ENCODE measurements at places on chromosomes 3 and 15.
A peak's percentile ranks its signal among the peaks of the same experiment; 100 is the strongest.

DNA sequence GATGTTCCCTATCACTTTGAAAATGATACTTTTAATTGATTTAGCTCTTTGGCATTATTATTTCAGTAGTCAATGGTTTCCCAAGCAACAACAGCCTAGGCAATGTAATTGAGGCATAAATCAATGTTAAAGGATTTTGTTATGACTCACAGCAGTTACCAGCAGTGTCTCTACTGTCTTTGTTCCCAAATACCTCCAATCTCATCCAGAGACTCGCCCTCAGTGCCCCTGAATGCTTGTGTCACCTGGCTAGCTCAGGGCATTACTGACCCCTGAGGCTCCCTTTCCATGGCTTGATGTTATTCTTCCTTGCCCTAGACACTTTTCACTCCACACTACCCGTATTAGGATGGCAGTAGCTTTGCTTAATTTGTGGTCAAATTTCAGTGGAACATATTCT, 227.2 kb downstream of the SQOR start:
- no peak for DNase-seq

DNA sequence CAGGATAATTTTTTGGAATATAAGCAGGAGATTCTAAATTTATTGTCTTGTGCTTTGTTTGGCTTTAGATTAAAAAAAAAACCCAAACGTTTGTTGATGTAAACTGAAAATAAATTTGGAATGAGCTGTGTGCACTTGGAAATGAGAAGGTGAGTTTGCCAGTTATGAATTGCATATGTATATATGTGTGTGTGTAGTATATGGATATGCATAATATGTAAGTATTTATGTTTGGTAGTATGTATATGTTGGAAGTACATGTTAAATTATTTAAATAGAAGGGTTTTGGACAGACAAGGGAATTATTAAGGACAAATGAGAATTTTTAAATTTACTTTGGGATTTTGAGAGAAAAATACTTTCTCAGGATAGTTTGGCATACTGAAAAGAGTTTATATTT, 265.8 kb upstream of the CNTN3 start:
- DNase-seq: no peak

DNA sequence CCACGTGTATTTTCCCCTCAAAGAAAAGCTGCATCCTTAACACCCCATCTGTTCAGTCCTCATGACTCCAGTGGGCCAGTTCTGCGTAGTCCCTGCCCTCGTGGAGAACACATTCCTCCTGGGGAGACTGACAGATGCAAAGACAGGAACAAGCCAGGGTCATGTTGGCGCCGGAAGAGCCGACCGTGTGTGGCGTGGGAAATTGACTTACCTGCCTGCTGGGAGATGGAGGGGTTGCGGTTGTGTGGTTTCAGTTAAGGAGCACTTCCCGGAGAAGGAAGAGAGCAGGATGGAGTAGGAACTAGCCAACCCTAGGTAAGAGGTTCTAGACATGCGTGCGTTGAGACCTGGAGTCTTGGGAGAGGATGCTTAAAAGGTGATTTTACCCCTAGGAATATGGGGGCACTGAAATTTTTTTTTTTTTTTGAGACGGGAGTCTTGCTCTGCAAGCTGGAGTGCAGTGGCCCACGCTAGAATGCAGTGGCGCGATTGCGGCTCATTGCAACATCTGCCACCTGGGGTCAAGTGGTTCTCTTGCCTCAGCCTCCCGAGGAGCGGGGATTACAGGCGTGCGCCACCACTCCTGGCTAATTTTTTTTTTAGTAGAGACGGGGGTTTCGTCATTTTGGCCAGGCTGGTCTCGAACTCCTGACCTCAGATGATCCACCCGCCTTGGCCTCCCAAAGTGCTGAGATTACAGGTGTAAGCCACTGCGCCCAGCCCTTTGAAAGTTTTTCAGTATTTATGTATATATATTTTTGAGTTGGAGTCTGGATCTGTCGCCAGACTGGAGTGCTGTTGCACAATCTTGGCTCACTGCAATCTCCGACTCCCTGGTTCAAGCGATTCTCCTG, 1.4 kb downstream of the VHL start:
- no peak for DNase-seq

DNA sequence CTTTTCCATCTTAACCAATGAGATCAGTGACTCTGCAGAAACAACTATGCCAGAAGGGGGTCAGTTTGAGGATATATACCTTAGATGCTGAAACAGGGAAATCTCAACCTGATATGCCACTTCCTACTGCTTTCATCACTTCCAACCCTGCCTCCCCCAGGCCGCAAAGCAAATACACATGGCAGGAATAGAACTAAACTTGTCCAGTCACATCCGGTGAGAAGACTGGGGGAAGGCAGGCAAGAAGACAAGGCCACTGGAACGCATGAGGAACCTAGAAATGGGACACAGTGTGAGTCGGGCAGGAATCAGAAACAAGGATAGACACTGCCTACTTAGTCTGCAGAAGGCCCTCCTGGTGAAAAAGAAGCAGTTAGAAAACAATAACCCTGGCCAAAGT, 90.6 kb downstream of the MYO5A start:
- no peak for DNase-seq

GRCh38 chr15:49863431-49864224, 242.8 kb downstream of the DTWD1 start:
- no peak for DNase-seq

GRCh38 chr15:49860101-49860500, 239.3 kb downstream of the DTWD1 start:
- DNase-seq: no peak

DNA sequence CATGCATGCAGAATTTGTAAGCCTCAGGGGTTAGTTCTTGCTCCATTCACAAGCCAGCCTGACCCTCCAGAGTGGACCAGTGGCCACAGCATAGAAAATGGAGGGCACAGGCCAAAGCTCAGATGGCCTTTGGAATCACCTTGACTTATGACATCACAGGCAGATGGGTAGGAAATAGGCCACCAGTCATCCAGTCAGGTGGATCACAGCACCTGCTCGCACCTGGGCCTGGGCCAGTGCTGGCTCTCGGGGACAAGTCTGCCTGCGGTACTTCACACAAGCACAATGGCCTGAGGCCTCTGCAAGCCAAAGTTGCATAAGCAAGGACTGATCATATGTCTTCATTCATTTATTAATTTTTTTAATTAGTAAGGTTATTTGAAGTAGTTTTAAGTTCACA, 39.3 kb downstream of the PPCDC start:
- no peak for DNase-seq

- no peak for DNase-seq
Observed at GRCh38 chr3:140724856-140725812, 47.3 kb downstream of the TRIM42 start.

DNA sequence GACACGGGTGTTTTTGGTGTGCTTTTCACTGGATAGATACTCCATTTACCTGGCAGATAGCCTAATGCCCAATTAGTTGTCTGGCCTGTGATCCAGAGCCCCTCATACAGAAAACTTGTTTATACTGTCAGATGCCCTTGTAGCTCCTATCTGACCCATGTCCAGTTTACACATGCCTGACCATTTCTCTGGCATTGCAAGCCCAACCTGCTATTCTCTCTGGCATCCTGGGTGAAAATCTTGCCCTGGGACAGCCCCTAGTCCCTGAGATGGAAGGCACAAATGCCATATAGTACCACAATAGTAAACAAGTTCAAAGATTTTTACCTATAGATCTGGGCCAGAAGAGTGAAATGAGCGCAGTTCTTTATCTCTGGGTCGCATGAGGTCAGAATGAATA, 212.6 kb downstream of the ZBBX start:
- no peak for DNase-seq

- DNase-seq: no peak
Observed at GRCh38 chr3:120147072-120147871, 53.0 kb upstream of the GSK3B start.

DNA sequence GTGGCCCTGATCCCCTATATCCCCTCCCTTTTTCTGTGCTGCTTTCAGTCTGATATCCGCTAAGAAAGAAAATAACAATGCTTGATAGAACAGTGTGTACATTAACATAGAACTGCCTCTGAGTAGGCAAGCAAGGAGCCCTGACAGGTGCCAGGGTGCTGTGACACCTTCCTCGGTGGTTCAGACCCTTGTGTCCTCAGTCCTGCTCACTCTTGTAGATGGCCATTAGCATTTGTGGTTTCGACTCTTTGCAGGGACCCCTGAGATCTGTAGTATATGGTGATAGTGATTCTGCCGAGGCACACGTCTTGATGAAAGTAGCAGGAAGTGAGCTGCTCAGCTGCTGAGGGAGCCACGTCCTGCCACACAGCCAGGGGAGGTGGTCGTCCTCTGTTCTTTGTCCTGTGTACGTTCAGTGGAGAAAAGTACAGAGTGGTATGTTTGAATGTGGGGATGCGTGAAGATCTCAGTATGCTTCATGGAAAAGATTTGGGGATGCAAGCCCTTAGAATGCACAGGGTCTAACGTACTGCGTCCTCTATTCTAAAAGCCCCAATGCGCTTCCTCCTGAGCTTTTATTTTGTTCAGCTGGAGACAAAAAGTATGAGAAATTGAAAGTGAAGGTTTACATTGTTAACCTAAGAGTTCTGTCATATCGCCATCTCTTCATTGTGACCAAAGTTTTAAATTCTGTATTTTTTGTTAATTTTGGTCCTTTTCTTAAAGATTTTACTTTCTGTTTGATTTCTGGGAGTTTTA, 35.4 kb downstream of the PXYLP1 start:
- DNase-seq: no peak

GRCh38 chr3:95721938-95722337, 1092.5 kb upstream of the EPHA6 start:
- DNase-seq: peak; percentile 20

DNA sequence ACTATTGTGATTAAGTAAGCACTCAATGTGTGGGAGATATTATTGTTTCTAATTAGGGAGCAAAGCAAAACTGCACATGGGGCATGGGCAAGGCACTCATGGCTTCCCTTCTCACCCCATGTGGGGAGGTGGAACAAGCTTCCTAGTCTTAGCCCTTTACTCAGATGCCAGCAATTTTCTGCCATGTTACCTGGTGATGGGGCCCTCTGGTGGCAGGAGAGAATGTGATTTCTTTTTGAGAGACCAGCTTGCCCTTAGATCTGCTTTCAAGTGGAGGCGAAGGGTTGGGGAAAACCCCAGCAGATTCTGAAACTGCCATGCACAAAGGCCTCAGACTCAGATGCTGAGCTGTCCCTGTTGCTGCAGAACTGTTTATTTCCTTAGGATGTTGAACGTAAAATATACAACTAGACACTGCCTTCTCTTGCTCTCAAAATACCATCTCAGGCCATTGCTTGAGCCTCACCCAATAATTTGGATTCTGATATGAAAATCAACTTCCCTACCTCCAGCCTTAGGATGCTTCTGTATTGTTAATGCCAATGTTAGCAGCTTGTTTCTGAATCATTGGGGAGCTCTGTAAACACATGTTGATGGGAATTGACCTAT, 130.2 kb upstream of the TPRG1 start:
- no peak for DNase-seq

DNA sequence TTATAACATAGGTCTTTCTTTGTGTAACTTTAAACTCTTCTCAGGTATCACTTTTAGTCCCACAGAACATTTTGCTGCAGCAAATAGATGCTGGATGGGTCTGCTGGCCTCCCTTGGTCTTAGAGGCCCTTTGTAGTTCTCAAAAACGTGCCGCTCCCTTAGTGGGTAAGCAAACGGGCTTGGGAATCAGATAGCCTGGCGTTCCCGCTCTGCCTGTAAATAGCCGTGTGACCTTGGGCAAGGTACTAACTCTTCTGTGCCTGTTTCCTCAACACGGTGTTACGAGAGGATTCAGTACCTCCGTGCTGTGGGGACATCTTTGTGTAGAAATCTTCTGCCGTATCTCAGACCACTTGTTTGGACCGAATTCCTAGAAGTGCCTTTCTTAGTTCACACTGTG, 64.4 kb downstream of the DNAJB8 start:
- DNase-seq: no peak

- DNase-seq: no peak
Observed at GRCh38 chr3:114307222-114307830, 13.5 kb downstream of the TIGIT start.

GRCh38 chr3:113166719-113167492, 44.5 kb upstream of the BOC start:
- peak; percentile 94 for DNase-seq

- no peak for DNase-seq
Observed at GRCh38 chr3:159200176-159200575, 398.3 kb downstream of the MFSD1 start.

- DNase-seq: no peak
Observed at GRCh38 chr3:177904621-177905020, 631.6 kb upstream of the KCNMB2 start.

- DNase-seq: no peak
Observed at GRCh38 chr15:76451540-76451939, 115.0 kb downstream of the ISL2 start.

DNA sequence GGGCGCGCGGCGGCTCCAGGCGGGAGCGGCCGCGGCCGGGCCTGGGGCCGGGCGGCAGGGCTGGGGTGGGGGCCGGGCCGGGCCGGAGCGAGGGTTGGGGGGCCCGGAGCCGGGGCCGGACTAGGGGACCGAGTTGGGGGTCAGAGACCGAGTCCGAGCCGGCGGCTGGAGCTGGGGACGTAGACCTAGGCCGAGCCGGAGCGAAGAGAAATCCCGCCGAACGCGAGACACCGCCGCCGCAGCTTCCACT, 37.3 kb downstream of the HMCES start:
- no peak for DNase-seq

DNA sequence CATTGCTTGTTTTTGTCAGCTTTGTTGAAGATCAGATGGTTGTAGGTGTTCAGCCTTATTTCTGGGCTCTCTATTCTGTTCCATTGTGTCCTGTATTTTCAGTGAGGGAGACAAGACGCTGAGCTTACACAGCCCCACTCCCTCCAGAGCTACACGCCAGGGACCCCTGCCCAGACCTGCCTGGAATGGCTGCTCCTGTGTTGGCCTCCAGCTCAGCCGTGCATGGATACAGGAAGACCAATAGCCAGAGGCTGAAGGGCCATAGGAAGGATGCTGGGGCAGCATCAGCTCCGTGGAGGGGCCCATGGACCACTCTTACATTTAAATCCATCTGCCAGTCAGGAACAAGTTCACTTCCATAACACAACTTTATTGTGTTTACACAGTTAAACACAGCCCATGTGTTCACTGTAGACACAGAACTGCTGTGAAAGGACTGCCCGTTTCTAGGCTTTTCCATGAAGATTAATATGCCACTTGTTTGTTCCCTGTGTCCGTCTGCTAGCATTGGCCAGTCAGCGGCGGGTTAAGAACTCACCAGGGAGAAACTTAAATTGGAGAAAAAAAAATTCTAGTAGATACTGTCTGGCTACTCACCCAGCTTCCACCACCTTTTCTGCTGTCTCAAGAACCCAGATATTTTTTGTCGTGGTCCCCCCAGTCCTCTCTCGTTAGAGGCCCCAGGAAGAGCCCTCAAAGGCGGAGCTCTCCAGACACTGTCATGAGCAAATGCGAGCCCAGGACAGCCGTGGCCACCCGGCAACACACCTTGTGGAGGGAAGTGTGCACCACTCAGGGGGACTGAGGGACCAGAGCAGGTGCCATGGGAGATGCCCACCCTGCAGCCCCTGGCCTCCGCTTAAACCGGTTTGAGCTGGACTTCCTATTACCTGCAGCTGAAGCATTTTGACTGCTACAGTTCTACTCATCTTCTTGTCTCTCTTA, 142.3 kb upstream of the MEF2A start:
- DNase-seq: no peak

- DNase-seq: no peak
Observed at GRCh38 chr3:128319741-128320141, 146.9 kb downstream of the DNAJB8 start.

GRCh38 chr3:43316783-43317460, 30.6 kb downstream of the SNRK start:
- DNase-seq: no peak

All from spinal cord (tissue), 10 donors.